ENCODE measurements at places on chromosomes 6 and 20. TPM values are rescaled to one million over a fixed set of nuclear protein-coding genes. Genes with fewer than 3 reads are reported as not detected.

- no peaks in the 10 kb centered on the region for H3K27me3 ChIP-seq
- H3K4me1 ChIP-seq = peaks cover 1% of the 10 kb centered on the region
- peak overlapping the region; percentile 86 for H3K27ac ChIP-seq
- peak; percentile 44 for DNase-seq
- H3K36me3 ChIP-seq = no peaks in the 10 kb centered on the region
These were observed 25.7 kb downstream of the KCNK5 start for GRCh38 chr6:39203436-39204159.

- no peaks in the 10 kb centered on the region for H3K36me3 ChIP-seq
- DNase-seq = peak; percentile 37
- H3K27ac ChIP-seq = no peak overlapping the region
- no peak overlapping the region for H3K4me3 ChIP-seq
These were observed 37.0 kb upstream of the SAMHD1 start for GRCh38 chr20:36988494-36988966.

DNA sequence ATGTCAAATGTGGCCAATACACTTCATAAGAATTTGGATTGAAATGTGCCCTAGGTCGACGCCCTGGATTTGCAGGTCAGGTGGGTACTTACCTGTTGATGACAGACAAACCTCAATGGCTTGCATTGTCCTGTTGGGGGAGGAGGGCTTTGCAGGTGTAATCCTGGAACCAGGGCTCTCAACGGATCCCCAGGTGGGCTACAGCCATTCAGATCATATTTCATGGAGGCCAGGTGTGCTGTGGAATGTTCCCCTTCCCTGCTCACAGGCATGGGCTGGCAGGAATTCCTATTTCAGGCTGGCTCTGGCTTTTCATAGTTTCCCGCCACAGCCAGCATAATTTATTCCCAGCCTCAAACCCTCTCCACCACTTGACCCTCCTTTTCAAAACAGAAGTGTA lies 254.7 kb downstream of the SMOC2 start:
- H3K4me3 ChIP-seq = no peak overlapping the region
- H3K4me1 ChIP-seq = no peaks in the 10 kb centered on the region
- H3K27me3 ChIP-seq = no peaks in the 10 kb centered on the region
- H3K36me3 ChIP-seq = no peaks in the 10 kb centered on the region

GRCh38 chr6:138346302-138347195 lies 31.2 kb upstream of the SMIM28 start:
- no peak overlapping the region for H3K4me3 ChIP-seq
- no peak overlapping the region for H3K27ac ChIP-seq
- no peaks in the 10 kb centered on the region for H3K27me3 ChIP-seq
- DNase-seq = peak; percentile 10
- H3K36me3 ChIP-seq = no peaks in the 10 kb centered on the region

DNA sequence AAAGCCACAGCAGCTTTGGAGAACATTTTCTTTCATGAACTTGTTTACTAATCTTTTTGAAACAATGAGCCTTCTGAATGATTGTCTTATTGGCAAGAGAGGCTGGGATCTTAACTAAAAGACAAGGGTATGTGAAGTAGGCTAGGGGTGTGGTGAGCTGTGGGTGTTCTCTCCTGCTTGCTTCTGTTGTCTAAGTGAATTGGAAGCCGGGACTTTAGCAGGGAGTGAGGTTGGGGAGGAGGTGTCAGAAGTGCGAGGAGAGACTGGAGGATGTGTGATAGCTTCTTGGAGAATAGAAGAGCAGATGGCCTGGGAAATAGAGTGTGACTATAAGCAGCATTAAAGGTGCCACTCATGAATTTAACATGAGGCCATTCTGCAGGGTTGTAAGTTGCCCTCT lies 562.8 kb downstream of the UTRN start:
- H3K4me1 ChIP-seq = no peaks in the 10 kb centered on the region
- DNase-seq = no peak
- H3K4me3 ChIP-seq = no peak overlapping the region
- H3K27me3 ChIP-seq = no peaks in the 10 kb centered on the region
- peaks cover 6% of the 10 kb centered on the region for H3K36me3 ChIP-seq

- peaks cover 5% of the 10 kb centered on the region for H3K4me1 ChIP-seq
- H3K27me3 ChIP-seq = no peaks in the 10 kb centered on the region
- no peak overlapping the region for H3K4me3 ChIP-seq
- peak overlapping the region; percentile 13 for H3K27ac ChIP-seq
- peak; percentile 65 for DNase-seq
- no peaks in the 10 kb centered on the region for H3K36me3 ChIP-seq
These were observed 59.3 kb downstream of the TBC1D7 start for GRCh38 chr6:13268913-13269518.

- H3K4me3 ChIP-seq = no peak overlapping the region
- no peak for DNase-seq
- H3K4me1 ChIP-seq = no peaks in the 10 kb centered on the region
- no peaks in the 10 kb centered on the region for H3K27me3 ChIP-seq
- H3K36me3 ChIP-seq = no peaks in the 10 kb centered on the region
These were observed 251.4 kb upstream of the MANEA start for GRCh38 chr6:95325916-95326315.

GRCh38 chr20:4512891-4513550 lies 208.7 kb upstream of the PRND start:
- no peak for DNase-seq
- no peak overlapping the region for H3K27ac ChIP-seq
- H3K4me3 ChIP-seq = no peak overlapping the region

DNA sequence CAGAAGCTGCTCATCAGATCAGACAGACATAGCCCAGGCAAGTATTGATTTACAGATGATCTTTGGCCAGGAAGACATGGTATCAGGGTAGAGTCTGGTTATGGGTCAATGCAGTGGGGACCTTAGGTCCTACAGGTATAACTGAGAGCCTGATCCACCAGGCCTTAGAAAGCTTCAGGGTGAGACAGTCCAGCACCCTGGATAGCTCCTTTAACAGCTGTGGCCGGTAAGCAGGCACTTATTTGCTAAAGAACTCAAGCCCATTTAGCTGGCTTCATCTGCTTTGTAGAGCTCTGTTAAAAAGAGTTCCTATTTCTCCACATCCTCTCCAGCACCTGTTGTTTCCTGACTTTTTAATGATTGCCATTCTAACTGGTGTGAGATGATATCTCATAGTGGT lies 39.6 kb downstream of the ESR1 start:
- no peaks in the 10 kb centered on the region for H3K27me3 ChIP-seq
- no peaks in the 10 kb centered on the region for H3K4me1 ChIP-seq
- H3K4me3 ChIP-seq = no peak overlapping the region
- no peak overlapping the region for H3K27ac ChIP-seq

Gene PRPH2
- 2.6 TPM for total RNA-seq

Gene NEU1
- 53.2 TPM for total RNA-seq

Gene CLIC5
- total RNA-seq = 92.3 TPM

Measured in lung (tissue), 17 donors.